Right kidney (tissue), 9 donors: ENCODE measurements at places on chromosomes 7 and 10.

- DNase-seq = no peak
Observed at GRCh38 chr10:8752146-8752843, 697.8 kb downstream of the GATA3 start.

DNA sequence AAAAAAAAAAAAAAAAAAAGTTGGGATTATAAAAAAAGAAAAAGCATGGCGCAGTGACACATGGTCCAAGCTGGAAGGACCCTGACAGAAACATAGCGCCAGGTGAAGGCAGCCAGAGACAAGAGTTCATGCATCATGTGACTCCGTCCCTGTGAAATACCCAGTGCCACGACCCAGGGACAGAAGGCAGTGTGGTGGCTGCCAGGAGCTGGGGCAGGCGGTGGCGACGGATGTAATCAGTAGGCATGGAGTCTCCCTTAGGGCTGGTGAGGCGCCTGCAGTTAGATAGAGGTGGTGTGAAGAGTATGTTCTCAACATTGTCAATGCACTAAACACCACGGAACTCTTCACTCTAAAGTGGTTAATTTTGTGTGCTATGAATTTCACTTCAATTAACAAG is 43.9 kb downstream of the STK32C start:
- DNase-seq = no peak

DNA sequence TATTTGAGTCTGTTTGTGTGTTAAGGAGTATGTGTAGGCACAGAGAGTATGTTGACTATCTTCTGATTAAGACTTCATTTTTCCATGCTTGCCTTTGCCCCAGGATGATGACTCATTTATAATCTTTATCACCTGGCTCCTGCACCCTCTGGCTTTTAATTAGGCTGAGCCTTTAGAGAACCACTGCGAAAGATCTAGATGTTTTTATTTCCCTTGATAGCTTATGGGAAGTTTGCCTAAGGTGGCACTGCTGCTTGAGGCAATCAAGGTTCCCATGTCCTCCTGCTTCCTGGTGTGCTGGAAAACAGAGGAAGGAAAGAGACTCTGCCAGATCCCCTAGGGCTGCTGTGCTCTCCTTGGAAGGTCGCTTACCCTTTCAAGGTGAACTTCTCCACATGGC is 114.6 kb downstream of the ARL4A start:
- no peak for DNase-seq

DNA sequence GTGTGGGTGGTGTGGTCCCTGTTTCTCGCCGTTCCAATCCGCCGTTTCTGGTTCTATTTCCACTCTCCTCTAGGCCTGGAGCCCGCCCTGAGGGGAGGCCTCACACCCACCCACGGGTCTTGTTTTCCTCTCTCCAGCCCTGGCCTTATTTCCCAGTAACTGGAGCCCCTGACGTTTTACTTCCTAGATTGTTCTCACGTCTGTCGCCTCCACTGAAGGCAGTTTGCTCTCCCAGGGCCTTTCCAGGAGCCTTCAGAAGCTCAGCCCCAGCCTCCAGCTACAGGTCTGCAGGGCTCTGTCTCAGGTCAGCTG is 30.6 kb downstream of the CFAP46 start:
- DNase-seq = no peak

DNA sequence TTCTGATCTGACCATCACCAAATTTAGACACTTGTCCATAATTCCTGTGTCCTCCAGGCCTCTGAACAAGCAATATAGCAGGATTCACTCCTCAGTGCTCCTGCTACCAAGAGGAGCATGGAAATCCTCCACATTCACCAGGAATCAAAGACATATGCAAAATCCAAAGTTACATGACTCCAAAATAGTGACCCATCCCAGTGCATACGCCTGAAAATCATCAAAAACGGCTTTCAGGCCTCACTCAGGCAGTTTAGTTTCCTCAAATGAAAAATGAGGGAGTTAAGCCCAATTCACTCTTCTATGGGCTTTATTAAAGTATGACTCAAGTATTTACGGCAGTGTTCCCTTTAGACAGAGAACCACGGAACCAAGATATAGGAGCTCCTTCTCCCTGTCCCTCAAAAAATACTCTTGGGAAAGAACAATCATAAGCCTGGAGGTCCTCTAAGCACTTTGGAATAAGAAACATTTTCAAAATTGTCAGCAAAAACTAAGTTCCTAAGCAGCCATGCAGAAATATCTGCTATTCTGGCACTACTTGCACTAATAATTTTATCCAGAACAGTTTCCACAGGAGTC is 240.7 kb downstream of the PARD3 start:
- no peak for DNase-seq

- no peak for DNase-seq
Observed at GRCh38 chr7:147033641-147034040, 917.0 kb downstream of the CNTNAP2 start.

- DNase-seq = no peak
Observed at GRCh38 chr7:96016735-96017134, 244.4 kb downstream of the DYNC1I1 start.

DNA sequence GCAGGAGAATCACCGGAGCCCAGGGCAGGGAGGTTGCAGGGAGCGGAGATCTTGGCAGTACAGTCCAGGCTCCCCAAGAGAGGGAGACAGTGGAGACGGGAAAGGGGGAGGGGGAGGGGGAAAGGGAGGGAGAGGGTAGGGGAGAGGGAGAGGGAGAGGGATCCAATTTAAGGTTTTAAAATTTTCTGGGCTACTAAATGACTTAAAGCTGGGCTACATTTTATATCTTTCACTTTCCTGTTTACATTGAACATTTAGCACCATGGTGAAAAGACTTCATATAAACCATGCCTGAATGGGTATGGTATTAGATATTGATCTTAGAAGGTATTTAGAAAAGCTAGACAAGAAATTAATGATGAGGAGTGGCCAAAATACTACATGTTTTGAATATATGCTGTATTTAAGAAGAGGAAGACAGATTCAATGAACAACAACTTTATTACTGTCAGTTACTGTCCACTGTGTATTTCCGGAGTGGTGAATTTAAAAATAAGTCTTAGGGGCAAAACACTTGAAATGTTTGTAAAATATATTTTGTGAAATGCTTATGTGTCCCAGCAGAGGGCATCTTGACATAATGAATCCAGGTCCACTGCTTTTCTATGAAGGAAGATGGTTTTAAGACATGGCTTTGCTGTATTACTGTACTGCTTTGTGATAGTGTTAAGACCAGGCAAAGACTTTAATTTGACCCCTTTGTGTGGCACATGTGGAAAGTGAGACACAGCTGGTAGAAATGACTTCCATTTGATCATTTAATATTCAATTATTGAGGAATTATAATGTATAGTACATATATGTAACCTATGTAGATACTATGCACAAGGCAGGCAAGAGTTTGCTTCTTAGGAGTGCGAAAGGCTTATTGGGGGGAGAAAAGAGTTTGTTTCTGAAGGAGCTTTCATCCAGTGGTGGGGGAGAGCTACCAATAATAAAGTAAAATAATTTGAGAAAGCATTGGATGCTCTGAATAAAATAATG is 52.8 kb downstream of the NRF1 start:
- no peak for DNase-seq

DNA sequence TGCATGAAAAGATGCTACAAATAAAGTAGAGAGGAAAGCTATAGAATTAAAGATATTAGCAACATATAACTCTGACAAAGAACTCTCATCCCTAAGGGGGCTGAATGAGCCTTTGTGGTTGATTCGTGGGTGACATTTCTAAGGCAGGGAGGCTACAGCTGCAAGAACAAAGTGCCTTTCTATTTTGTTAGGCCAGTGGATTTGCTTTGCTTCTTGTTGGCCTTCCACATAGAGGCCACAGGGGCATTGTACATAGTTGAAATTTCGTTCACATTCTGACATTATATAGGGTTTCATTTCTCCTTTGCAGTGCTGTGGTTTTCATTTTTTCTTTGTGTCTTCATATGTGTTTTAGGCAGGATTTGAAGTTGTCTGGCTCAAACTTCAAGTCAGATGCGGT is 819.2 kb upstream of the C7orf33 start:
- DNase-seq = no peak

DNA sequence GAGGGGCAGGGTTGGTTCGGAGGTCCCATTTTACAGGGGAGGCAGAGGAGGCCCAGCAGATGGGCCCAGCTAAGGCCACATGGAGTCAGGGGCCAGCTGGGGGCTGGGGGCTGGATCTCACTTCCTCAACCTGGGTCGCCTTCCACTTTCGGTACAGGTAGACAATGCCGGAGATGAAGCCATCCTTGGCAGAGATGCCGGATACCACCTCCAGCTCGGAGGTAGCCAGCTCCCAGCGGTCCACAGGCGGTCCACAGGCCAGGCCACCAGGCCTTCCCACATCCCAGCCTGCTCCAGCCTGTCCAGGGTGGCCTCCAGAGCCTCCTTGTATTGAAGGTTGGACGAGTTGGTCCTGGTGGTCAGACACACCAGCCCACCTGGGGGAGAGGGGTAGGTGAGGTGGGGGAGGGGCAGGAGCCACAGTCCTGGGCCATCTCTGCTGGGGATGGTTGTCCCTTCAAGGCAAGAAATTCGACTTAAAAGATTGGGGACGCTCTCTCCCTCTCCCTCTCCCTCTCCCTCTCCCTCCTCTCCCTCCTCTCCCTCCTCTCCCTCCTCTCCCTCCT is 3.9 kb downstream of the CLDN4 start:
- DNase-seq = no peak

DNA sequence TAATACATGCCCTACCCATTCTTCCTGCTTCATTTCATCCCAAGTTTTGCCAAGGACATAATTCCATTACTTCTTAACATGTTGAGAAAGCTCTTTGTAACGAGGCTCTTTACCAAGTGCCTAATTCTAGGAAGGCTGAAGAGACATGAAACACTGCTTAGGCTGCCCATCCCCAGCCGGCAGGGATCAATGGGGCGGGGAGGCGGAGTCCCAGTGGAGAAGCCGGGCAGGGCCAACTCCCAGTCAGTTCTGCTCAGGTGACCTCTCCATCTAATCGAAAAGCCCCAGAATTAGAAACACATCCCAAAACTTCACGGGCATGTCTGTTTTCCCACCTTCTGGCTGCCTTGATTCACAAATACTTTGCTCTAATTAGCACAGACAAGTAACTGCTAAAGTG is 89.5 kb upstream of the LYZL1 start:
- DNase-seq = no peak

GRCh38 chr10:86306628-86307278 is 59.8 kb downstream of the GRID1 start:
- peak; percentile 37 for DNase-seq

GRCh38 chr10:59894114-59894513 is 12.2 kb downstream of the CCDC6 start:
- DNase-seq = no peak

DNA sequence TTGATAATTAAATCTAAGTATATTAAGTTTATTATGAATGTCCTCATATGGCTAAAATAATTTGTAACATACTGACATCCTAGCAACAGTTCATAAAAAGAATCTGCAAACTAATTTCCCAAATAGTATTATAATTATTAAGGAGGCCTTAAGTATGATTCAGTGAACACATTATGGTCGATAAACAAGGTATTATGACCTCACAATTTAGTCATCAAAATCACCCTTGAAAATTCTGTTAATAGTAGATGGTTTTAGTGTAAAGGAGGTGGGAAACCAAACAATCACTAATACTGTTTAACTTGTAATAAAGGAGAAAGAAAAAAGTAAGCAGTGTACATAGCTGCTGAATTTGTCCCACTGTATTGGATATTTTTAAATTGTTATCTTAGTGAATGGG is 2.1 kb downstream of the ETV1 start:
- no peak for DNase-seq

GRCh38 chr7:106420736-106421135 is 136.0 kb upstream of the NAMPT start:
- no peak for DNase-seq

DNA sequence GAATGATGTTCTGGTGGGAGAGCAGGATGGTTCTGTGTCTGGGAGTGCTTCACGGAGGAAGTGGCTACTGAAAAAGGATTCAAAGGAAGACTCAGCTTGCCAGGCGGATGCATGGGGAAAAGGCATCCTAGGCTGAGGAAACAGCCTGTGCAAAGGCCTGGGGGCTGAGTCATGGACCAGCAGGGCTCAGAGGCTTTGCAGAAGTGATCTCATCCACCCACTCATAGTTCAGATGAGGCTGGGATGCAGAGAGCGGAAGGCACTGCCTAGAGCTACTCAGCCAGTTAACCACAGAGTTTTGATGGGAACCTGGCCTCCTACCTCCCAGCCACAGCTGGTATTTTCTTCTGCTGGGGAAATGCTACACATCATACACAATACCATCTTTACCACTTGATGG is 15.8 kb upstream of the ADAMTS14 start:
- DNase-seq = no peak

DNA sequence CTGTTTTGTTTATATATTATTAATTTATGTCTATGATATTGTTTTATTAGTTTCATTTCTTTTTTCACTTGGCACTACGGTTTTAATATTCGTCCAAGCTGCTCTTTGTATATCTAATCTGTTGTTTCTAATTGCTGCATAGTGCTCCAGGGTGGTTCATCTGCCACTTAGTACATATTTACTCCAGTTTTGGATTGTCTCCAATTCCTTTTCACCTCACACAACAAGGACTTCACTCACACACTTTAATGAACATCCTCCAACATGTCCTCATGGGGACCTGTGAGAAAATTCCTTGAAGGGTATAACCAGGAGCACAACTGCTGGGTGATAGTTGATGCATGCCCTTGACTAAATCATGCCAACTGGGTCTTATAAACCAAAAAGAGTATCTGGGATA is 14.1 kb upstream of the NOC3L start:
- no peak for DNase-seq

DNA sequence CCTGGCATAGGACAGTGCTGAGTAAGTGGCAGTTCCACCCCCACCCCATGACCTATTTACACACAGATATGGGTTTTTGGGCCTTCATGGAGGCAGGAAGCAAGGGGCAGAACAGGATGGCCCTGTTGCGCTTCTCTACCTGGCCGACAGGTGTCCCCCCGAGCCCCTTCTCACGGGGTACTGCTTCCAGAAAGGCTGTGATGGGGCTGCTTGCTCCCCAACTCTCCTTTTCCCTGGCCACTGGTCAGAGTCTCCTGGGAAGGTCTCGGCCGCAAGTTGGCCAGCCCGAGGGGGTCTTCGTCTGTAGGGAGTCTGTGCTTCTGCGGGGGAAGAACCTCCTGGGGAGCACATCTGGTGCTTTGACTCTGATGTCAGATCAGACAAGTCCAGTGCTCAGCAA is 139.8 kb upstream of the TNS3 start:
- no peak for DNase-seq

DNA sequence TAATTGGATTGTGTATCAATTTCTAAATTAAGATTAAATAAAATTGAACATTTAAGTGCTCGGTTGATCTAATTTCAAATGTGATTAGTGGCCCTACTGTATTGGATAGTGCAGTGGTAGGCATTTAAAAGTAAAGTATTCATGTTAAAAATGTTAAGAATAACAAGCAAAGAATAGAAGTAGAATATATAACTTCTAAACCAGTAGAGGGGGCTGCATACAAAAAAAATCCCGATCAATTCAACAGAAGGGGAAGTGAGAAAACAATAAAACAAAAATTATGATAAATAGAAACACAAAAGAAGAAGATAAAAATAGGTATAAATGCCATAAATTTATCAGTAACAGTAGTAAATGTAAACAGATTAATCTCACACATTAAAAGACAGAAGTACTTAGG is 24.9 kb upstream of the WDFY4 start:
- DNase-seq = no peak
